ENCODE measurements at places on chromosomes 13 and 19.

- DNase-seq, result no peak
Observed at GRCh38 chr19:41555748-41556147, 20.2 kb upstream of the CEACAM21 start.

GRCh38 chr19:46069806-46070341 lies 29.1 kb upstream of the IGFL4 start:
- no peak for DNase-seq

DNA sequence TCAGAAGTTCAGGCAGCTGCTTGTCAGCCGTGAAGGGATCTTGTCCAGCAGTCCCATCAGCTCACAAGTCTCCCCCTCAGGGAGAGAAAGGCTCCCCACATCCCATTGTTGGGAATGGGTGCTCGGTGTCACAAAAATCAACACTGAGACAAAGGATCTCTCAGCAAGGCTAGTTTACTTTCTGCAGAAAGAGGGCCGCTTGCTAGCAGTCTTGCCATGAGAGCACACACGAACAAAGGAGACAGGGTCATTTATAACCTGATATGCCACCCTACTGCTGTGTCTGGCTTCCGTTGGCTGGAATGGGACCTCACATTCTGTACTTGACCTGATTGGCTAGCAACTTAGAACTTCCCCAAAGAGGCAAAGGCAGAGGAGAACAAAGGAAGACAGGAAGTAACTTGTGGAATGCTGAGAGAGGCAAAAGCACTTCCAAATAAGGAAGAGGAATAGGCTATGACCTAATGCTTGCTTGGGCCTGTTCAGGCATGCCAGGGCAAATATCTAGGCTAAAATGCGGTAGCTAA lies 8.7 kb upstream of the IGFL3 start:
- DNase-seq, result no peak

- DNase-seq, result no peak
Observed at GRCh38 chr19:17873786-17874757, 2.3 kb downstream of the SLC5A5 start.

GRCh38 chr13:20148501-20149183 lies 12.2 kb downstream of the GJA3 start:
- no peak for DNase-seq
